Chondrocyte (in vitro differentiated cells): ENCODE measurements at places on chromosomes 2 and 18. TPM values are rescaled to one million over a fixed set of nuclear protein-coding genes. Genes with fewer than 3 reads are reported as not detected.

DNA sequence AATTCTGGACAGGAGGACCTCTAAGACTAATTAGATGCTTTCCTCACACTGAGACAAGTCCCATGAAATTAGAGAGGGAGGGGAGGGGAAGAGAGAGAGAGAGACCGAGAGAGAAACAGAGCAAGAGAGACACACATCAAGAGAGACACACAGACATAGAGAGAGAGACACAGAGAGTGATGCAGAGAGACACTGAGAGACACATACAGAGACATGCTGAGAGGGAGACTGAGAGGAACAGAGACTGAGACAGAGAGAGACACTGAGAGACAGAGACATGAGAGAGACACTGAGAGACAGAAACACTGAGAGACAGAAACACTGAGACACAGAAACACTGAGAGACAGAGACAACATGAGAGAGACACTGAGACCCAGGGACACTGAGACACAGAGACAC lies 250.8 kb downstream of the TNS1 start:
- no peaks in the 10 kb centered on the region for H3K27me3 ChIP-seq
- H3K4me3 ChIP-seq, result no peak overlapping the region
- H3K27ac ChIP-seq, result peak overlapping the region; percentile 1
- H3K36me3 ChIP-seq, result peaks cover 7% of the 10 kb centered on the region
- H3K4me1 ChIP-seq, result peaks cover 61% of the 10 kb centered on the region
- no peak for DNase-seq

DNA sequence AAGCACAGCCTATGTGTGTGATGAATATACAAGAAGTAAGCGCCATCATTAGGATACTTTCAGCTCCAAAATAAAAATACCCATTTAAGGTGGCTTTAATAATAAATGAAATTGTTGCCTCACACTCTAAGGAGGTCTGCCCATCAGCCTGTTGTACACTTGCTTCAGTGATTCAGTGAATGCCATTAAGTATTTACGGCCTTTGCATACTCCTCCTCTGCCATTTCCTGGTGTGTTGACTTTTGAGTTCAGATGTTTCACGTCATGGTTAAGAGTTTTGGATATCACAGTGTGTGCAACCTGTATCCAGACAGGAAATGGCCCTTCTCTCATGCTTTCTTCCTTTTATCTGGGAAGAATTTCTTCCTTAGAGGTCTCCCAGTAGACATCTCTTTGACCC lies 38.6 kb upstream of the SNORC start:
- peaks cover 6% of the 10 kb centered on the region for H3K4me1 ChIP-seq
- no peak for DNase-seq
- no peak overlapping the region for H3K4me3 ChIP-seq
- peaks cover 26% of the 10 kb centered on the region for H3K36me3 ChIP-seq
- H3K27ac ChIP-seq, result no peak overlapping the region

DIS3L2 gene
- 17.5 to 29.4 TPM (median 18.3 TPM) in 3 replicates for total RNA-seq

MYO5B gene
- total RNA-seq, result 0.97 TPM in 2 of 3 replicates, not detected in the other

DNA sequence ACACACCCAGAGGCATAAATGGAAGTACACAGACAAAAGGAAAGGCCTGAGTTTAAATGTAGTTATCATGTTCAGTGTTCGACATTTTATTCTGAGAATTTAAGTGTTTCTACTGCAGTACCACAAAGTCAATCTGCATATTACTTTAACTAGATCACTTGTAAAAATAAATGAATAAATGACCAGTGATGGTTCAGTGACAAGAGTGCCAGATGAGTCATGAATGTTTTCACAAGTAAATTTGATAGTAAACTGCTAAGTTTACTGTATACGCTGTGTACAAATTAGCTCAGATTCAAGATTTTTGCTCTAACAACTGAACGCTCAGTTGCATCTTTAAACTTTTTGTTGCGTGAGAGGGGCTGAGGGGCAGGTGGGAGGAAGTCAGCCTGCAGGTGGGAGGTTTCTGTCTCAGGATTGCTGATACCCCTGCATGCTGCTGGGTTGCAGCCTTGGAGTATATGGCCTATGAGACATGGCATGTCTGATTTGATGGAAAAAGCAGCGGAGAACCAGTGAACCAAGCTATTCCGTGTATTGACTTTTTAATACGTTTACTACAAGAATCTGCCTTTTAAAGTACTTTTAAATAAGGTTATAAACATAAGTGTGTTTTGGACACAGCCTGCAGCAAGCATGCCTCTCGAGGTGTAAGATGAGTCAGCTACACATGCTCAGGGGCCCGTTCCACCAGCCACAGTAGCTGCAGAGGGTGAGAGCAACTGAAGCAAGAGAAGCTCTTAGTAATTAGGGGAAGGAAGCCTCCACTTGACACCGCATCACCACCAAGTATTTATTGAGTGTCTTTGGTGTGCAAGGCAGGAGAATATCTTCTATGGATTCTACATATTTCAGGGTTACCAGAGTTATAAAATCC lies 245.1 kb downstream of the NEDD4L start:
- DNase-seq, result no peak
- no peak overlapping the region for H3K4me3 ChIP-seq
- H3K27ac ChIP-seq, result peak overlapping the region; percentile 50
- H3K4me1 ChIP-seq, result peaks cover 58% of the 10 kb centered on the region
- H3K27me3 ChIP-seq, result no peaks in the 10 kb centered on the region
- H3K36me3 ChIP-seq, result no peaks in the 10 kb centered on the region

GRCh38 chr18:27143580-27144287 lies 41.4 kb downstream of the CHST9 start:
- DNase-seq, result no peak
- no peaks in the 10 kb centered on the region for H3K4me1 ChIP-seq
- H3K4me3 ChIP-seq, result no peak overlapping the region
- peaks cover 7% of the 10 kb centered on the region for H3K27me3 ChIP-seq

SCN9A gene
- total RNA-seq, result 30.1 to 32.8 TPM (median 31.0 TPM) in 3 replicates
